ENCODE measurements at places on chromosomes 3 and 15. TPM values are rescaled to one million over a fixed set of nuclear protein-coding genes. Genes with fewer than 3 reads are reported as not detected.
A peak's percentile ranks its signal among the peaks of the same experiment; 100 is the strongest.

- no peaks in the 10 kb centered on the region for H3K36me3 ChIP-seq
- no peak overlapping the region for H3K4me3 ChIP-seq
- no peak overlapping the region for H3K27ac ChIP-seq
- no peak for DNase-seq
- H3K4me1 ChIP-seq: no peaks in the 10 kb centered on the region
Observed at GRCh38 chr15:101560722-101561583, 71.4 kb upstream of the PCSK6 start.

DNA sequence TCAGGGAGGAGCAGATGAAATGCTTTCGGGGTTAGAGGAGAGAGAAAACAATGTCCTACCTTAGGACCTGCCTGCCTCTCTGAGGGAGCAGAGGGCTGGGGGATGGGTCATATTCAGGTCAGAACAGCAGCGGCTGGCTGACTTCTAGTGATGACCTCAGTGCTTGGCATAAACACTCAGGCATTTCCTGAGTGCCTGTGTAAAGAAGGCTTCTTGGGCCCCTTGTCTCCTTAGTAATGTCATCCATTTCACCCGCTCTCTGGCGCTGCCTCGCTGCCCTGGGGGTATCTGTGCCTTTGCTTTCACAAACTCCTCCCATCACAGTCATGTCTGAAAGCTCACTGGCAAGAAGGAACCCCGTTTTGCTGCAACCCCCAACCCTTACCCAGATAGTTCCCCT lies 82.9 kb upstream of the GSK3B start:
- H3K4me1 ChIP-seq: no peaks in the 10 kb centered on the region
- H3K27ac ChIP-seq: no peak overlapping the region
- H3K4me3 ChIP-seq: no peak overlapping the region
- H3K27me3 ChIP-seq: no peaks in the 10 kb centered on the region

DNA sequence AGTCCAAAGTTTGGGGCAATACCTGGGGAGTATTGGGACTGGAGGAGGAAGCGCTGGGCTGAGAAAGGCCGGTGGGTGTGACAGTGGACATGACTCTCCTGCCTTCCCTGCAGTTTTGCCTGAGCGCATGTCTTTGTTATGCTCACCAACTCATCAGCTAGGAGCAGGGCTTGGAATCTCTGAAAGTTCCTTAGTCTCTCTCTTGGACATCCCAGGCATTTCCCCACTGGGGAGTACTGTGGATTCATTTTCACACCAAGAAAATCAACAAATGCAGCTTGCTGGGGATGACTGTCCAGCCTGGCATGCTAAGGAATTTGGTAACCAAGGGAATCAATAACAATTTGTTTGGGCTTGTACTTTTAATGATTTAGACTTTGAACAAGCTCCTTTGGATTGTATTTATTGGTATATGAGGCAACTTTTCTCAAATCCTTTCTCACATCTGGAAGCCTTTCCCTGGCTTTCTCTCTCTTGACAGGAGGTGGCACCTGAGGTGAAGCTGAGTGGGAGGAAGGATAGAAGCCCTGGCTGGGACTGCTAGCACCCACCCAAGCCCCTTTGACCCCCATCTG lies 48.5 kb upstream of the CHST2 start:
- no peaks in the 10 kb centered on the region for H3K36me3 ChIP-seq
- H3K27ac ChIP-seq: no peak overlapping the region
- no peak overlapping the region for H3K4me3 ChIP-seq

DNA sequence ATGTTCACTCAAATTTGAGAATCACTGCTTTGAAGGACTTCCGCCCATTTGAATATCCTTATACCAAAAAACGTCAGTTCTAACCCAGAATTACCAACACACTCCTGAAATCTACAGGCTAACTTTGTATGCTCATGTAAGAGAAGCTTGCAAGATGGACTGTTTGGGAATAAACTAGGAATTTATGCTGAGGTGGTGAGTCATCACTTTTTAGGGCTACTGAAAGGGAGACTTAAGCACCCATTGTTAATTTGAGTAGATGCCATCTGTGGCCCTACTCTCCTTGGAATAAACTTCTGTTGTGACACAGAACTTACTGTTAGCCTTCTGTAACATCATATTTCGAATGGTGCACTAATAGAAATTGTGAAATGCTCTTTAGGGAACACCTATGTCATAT lies 74.6 kb downstream of the FGF12 start:
- no peak overlapping the region for H3K27ac ChIP-seq
- H3K4me3 ChIP-seq: no peak overlapping the region
- H3K36me3 ChIP-seq: no peaks in the 10 kb centered on the region
- no peak for DNase-seq
- peaks cover 13% of the 10 kb centered on the region for H3K27me3 ChIP-seq

DNA sequence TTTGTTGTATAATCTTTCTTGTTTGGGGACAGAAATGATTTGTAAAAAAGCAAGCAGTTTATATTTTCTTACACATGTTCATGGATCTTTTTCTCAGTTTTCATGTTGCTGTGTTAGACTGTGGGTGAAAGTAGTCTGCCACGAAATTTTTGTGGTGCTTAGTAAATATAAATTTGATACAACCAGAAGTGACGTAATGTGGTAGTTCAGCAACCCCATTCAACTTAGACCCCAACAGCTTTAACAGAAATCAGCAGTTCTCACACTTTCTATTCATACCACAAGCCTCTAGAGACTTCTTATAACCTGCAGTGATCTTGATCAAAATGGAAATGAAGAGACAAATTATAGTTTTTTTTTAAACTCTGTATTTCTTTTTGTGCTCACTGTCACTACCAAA lies 120.2 kb upstream of the IGSF10 start:
- no peak for DNase-seq
- no peaks in the 10 kb centered on the region for H3K36me3 ChIP-seq
- no peaks in the 10 kb centered on the region for H3K27me3 ChIP-seq

GRCh38 chr3:115624029-115624741 lies 875 bp downstream of the GAP43 start:
- H3K36me3 ChIP-seq: no peaks in the 10 kb centered on the region
- H3K27me3 ChIP-seq: peaks cover 47% of the 10 kb centered on the region
- DNase-seq: no peak
- H3K4me3 ChIP-seq: peak overlapping the region; percentile 48

GRCh38 chr3:184289426-184289938 lies 9.6 kb upstream of the PSMD2 start:
- H3K27me3 ChIP-seq: peaks cover 25% of the 10 kb centered on the region
- no peaks in the 10 kb centered on the region for H3K36me3 ChIP-seq
- DNase-seq: peak; percentile 64

DNA sequence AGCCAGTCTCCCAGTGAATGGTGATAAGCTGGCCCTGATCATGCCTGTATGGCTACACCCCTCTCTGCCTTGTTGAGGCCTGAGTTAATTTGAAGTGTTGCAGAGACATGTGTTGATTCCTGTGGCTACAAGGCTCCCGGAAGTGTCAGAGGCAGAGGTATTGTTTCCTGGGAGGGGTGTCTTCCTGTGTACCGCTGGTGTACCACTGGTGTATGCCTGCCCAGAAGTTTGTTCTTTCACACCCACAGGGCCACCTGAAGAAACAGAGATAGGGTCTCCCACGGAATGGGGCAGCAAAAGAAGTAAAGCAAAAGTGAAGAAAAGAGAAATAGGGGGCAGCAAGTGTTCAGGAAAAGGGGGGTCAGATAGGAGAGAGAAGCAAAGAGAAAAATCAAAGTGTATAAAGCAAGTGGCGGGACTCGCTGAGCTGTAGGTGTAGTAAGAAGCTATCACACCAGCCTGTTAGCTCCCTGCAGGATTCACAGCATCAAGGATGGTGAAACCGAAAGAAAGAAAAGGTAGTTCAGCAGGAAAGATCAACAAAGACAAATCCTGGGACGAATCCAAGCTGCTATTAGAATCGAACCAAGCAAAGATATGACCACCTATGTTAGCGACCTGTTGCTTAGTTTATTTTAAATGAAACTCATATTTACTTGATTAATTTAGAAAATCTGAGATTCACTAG lies 36.6 kb upstream of the CD47 start:
- peaks cover 78% of the 10 kb centered on the region for H3K4me1 ChIP-seq
- peaks cover 69% of the 10 kb centered on the region for H3K36me3 ChIP-seq
- H3K27me3 ChIP-seq: no peaks in the 10 kb centered on the region
- peak; percentile 37 for DNase-seq

DNA sequence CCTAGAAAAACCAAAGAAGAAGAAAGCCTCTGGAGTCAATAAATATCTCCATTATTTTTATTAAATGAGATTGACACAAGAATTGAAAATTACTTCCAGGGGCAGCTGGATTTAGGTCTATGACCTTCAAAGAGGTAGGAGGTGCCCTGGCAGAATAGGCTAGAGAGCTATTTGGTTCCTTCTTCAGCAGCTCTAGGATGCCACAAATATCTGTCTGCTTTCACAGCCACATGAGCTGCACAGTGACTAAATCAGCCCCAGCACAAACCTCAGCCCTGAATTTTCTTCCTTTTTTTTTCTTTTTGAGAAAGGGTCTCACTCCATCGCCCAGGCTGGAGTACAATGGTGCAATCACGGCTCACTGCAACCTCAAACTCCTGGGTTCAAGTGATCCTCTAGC lies 223.5 kb downstream of the ABHD5 start:
- H3K27ac ChIP-seq: no peak overlapping the region
- no peaks in the 10 kb centered on the region for H3K36me3 ChIP-seq
- H3K27me3 ChIP-seq: peaks cover 27% of the 10 kb centered on the region
- H3K4me1 ChIP-seq: peaks cover 2% of the 10 kb centered on the region
- no peak for DNase-seq
- H3K4me3 ChIP-seq: no peak overlapping the region

- H3K4me1 ChIP-seq: no peaks in the 10 kb centered on the region
- H3K36me3 ChIP-seq: no peaks in the 10 kb centered on the region
- no peak for DNase-seq
- H3K4me3 ChIP-seq: no peak overlapping the region
Observed at GRCh38 chr3:16665282-16665741, 60.1 kb upstream of the DAZL start.

Gene LSAMP
- total RNA-seq: not detected

Gene FBXL22
- total RNA-seq: 0.52 TPM

Gene UBA3
- total RNA-seq: 74.3 TPM

Gene RAD51
- total RNA-seq: 69.6 TPM

Gene CCDC39
- not detected for total RNA-seq
